ENCODE measurements at places on chromosomes 5 and 9. TPM values are rescaled to one million over a fixed set of nuclear protein-coding genes. Genes with fewer than 3 reads are reported as not detected.

The RGS14 gene
- total RNA-seq, result 15.9 TPM

The PCDHGB6 gene
- 5.9 TPM for total RNA-seq

The TOR1A gene
- total RNA-seq, result 33.9 TPM

DNA sequence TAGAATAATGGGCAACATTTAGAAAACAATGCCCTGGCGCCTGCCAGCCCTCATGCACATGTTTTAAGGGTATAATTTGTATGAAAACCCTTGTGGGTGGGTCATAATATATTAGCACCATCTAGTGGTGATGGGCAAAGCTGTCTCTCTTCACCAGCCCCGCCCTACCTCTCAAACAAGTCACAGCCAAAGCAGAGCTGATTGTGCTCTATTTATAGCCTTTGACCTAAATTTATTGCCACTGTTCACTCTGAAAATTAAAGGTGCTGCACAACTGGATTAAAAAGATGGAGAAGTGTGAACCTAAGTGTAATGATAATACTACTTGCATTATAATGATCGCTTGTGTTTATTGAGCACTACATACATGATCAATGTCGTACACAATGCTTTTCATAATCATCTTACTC lies 131.9 kb upstream of the ANKH start:
- peak; percentile 82 for ATAC-seq
- H3K4me1 ChIP-seq, result no peaks in the 10 kb centered on the region
- no peaks in the 10 kb centered on the region for H3K27me3 ChIP-seq
- no peak overlapping the region for H3K4me3 ChIP-seq
- no peak overlapping the region for H3K27ac ChIP-seq

DNA sequence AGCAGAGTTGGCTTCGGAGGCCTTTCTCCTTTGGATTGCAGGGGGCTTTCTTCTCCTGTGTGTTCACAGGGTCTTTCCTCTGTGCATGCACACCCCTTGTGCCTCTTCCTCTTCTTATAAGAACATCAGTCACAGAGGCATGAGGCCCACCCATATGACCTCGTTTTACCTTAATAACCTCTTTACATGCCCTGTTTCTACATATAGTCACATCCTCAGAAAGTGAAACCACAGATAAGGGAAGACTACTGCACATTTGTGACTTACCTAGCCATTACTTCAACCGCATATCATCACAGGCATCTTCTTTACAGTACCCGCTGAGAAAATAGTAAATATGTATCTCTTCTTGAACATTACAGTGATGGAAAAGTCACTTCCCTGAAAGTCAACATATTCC lies 204.9 kb upstream of the TARS1 start:
- H3K27me3 ChIP-seq, result no peaks in the 10 kb centered on the region
- no peaks in the 10 kb centered on the region for H3K36me3 ChIP-seq
- ATAC-seq, result no peak
- no peaks in the 10 kb centered on the region for H3K4me1 ChIP-seq
- H3K27ac ChIP-seq, result no peak overlapping the region

- H3K36me3 ChIP-seq, result no peaks in the 10 kb centered on the region
- H3K27me3 ChIP-seq, result no peaks in the 10 kb centered on the region
- no peak for ATAC-seq
- no peak overlapping the region for H3K4me3 ChIP-seq
- no peaks in the 10 kb centered on the region for H3K4me1 ChIP-seq
Measured at GRCh38 chr9:84411683-84412267, 71.2 kb upstream of the SLC28A3 start.

GRCh38 chr5:73918791-73919221 lies 292.8 kb downstream of the ARHGEF28 start:
- no peak overlapping the region for H3K4me3 ChIP-seq
- no peaks in the 10 kb centered on the region for H3K27me3 ChIP-seq
- no peaks in the 10 kb centered on the region for H3K4me1 ChIP-seq
- no peaks in the 10 kb centered on the region for H3K36me3 ChIP-seq
- no peak overlapping the region for H3K27ac ChIP-seq

GRCh38 chr9:135164036-135164435 lies 76.6 kb downstream of the OLFM1 start:
- peaks cover 89% of the 10 kb centered on the region for H3K27me3 ChIP-seq
- no peaks in the 10 kb centered on the region for H3K36me3 ChIP-seq
- H3K27ac ChIP-seq, result no peak overlapping the region
- no peaks in the 10 kb centered on the region for H3K4me1 ChIP-seq

DNA sequence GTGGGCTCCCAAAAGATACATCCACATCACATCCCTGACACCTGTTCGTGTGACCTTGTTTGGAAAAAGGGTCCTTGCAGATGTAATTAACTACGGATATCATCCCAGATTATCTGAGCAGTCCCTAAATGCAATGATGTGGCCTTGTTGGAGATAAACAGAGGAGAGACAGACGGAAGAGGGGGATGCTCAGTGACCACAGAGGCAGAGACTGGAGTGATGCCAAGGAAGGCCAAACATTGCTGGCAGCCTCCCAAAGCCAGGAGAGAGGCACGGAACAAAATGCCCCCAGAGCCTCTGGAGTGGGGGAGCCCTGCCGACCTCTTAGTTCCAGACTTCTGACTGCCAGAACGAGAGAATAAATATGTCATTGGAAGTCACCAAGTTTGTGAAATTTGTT lies 15.0 kb upstream of the VAV2 start:
- H3K4me1 ChIP-seq, result no peaks in the 10 kb centered on the region
- H3K27me3 ChIP-seq, result peaks cover 17% of the 10 kb centered on the region
- ATAC-seq, result no peak
- no peak overlapping the region for H3K4me3 ChIP-seq
- H3K36me3 ChIP-seq, result no peaks in the 10 kb centered on the region
- no peak overlapping the region for H3K27ac ChIP-seq

- no peak for ATAC-seq
- no peaks in the 10 kb centered on the region for H3K4me1 ChIP-seq
- no peak overlapping the region for H3K4me3 ChIP-seq
- no peaks in the 10 kb centered on the region for H3K36me3 ChIP-seq
Measured at GRCh38 chr5:1278216-1278615, 16.7 kb downstream of the TERT start.

DNA sequence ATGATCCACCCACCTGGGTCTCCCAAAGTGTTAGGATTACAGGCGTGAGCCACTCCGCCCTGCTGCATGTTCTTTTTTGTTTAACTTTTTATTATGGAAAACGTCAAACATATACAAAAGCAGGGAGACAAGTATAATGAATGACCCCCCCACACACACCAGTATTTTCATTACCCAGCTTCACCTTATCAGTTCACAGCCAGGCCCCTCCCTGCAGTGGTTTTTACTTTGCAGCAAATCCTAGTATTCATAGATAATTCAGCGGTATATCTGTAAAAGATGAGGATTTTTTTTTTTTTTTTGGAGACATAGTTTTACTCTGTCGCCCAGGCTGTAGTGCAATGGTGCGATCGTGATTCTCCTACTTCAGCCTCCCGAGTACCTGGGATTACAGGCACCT lies 2.3 kb downstream of the POMT1 start:
- H3K27me3 ChIP-seq, result no peaks in the 10 kb centered on the region
- no peak overlapping the region for H3K4me3 ChIP-seq
- H3K4me1 ChIP-seq, result peaks cover 42% of the 10 kb centered on the region
- no peak overlapping the region for H3K27ac ChIP-seq
- no peak for ATAC-seq
- no peaks in the 10 kb centered on the region for H3K36me3 ChIP-seq

DNA sequence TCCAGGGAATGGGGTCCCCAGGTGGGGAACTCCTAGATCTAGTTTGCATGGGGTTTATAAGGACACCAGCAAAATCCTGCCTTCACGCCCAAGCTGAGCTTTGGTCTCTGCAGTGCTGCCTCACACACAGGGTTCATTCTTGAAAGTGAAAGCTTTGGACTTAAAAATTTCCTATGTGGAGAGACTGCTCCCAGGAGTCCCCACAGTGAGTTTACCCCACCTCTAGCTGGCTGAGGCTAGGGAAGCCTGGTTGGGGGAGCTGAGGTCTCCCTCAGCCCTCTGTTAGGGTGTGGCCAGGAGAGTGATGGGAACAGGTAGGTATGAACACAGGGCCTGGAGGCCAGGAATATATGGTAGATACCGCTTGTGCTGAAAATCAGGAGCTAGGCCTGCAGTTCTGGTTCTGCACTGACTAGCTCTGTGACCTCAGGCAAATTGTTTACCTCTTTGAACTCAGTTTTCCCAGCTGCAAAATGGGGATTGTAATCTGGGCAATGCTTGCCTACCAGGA lies 41.5 kb upstream of the LARP1 start:
- no peak overlapping the region for H3K27ac ChIP-seq
- no peak overlapping the region for H3K4me3 ChIP-seq
- H3K36me3 ChIP-seq, result no peaks in the 10 kb centered on the region
- ATAC-seq, result peak; percentile 28

- no peaks in the 10 kb centered on the region for H3K27me3 ChIP-seq
- no peaks in the 10 kb centered on the region for H3K36me3 ChIP-seq
- peaks cover 20% of the 10 kb centered on the region for H3K4me1 ChIP-seq
- no peak overlapping the region for H3K4me3 ChIP-seq
- ATAC-seq, result peak; percentile 91
- peak overlapping the region; percentile 70 for H3K27ac ChIP-seq
Measured at GRCh38 chr5:108681079-108681921, 66.4 kb upstream of the FER start.

Data from gastroesophageal sphincter (tissue), 4 donors.